ENCODE measurements at places on chromosomes 4 and X.
A peak's percentile ranks its signal among the peaks of the same experiment; 100 is the strongest.

DNA sequence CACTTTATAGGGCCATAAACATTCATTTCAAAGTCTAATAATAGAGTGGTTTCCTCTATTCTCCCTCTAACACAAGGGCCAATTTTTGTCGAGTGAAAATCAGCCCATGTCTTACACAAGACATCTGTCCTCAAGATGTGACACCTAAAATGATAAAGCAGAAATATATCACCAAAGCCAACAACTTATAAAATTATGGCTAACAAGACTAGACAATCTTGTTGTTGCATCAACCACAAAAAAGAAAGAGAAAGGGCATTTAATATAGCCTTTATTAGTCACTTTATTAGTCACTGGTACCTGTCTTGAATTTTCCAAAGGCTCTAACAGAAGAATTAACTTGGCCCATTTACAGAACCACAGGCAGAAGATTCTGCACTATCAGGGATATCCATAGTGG lies 161.6 kb downstream of the SMIM20 start:
- DNase-seq: no peak

DNA sequence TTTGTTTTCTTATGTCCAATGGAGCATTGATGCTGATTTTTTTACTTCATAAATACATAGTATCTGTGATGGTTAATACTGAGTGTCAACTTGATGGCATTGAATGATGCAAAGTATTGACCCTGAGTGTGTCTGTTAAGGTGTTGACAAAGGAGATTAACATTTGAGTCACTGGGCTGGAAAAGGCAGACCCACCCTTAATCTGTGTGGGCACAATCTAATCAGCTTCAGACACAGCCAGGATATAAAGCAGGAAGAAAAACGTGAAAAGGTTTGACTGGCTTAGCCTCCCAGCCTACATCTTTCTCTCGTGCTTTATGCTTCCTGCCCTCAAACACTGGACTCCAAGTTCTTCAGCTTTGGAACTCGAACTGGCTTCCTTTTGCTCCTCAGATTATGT lies 230.6 kb upstream of the SPRY1 start:
- no peak for DNase-seq

GRCh38 chr4:82645936-82646565 lies 84.3 kb upstream of the TMEM150C start:
- no peak for DNase-seq

- peak; percentile 44 for DNase-seq
These were observed 964 bp upstream of the HMGB2 start for GRCh38 chr4:173334891-173335752.

- DNase-seq: no peak
These were observed 6.3 kb downstream of the RAP1GDS1 start for GRCh38 chr4:98267498-98267897.

DNA sequence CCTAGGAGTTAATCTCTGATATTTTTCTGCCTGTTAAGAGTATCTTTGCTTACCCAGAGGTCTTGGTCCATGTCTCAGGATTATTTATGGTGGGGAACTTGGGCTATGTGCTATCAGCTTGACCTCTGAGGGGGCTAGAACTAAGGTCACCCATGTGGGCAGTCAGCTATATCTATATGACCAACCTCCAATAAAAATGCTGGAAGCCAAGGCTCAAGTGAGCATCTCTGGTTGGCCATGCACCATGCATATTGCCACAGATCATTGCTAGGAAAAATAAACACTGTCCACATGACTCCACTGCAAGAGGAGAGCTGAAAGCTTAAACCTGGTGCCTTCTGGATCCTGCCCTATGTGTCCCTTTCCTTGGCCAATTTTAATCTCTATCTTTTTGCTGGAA lies 196.5 kb upstream of the SLC7A11 start:
- DNase-seq: no peak

DNA sequence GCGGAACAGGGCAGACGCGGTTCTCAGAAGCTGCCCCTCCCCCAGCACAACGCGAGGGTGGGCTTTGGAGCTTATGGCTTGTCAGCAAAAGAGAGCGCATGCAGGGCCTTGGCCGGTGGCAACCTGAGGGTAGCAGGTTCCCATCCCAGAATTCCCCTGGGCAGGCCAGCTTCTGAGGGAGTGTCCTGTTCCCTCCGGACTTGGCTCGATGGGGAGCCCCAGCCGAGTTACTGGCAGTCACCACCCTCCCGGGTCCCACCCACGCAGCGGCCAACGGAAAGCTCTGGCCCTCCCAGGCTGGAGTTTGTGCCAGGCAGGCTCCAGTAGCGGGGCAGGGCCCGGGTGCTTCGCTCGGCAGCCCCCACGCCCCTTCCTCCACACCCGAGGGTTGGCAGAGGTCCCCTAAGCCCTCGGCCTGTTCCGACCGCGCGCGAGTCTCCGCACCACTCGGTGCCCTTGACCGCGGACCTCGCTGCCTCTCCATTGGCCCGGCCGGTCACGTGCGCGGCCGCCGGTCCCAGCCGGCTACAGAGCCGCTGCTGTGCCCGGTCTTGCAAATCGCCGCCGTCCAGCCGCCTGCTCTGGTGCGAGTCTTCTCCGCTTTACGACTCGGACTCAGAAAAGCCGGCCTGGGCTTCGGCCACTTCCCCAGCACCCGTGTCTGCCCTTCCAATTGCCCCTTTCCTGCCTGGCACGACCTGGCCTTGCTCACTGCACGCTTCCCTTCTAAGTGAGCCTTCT lies 20.9 kb upstream of the MTM1 start:
- no peak for DNase-seq

DNA sequence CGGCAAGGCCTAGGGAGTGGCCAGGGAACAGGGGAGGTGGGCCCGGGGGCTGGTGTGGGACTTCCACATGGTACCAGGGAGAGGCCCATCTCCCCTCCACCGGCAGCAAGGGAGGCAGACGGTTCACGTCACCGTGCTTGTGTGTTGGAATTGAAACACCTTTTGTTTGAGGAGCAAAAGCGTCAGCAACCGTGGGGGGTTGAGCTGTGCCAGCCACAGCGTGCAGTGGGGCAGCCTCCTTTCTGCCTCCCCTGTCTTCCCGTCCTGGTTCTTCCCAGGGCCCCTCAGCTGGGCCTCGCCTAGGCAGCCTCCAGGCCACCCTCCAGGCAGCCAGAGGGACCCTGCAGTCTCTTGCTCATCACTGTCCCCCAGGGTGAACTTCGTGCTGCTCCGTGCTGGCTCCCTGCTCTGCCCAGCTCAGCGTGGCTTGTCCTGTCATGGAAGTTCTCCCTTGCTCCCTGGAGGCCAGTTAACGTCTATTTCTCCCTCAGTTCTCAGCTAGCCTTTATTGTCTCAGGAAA lies 32.1 kb upstream of the HGFAC start:
- no peak for DNase-seq

DNA sequence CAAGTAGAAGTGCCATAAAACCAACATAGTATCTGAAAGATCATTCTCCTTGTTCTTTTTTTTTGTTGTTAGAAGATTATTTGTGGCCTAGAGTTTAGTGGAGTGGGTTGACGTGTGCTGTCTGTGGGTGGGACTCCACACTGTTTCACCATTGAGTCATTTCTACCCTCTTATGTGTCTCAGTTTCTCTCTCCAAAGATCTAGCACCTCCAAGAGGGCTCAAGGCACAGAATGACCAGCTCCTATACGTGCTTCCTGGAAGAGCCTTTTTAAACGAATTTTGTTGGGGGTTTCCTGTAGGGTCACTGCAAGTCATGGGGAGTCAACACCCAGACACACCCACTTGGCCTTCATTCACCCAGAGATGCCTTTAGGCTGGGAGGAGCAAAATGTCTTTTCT lies 150.1 kb downstream of the KLF8 start:
- DNase-seq: no peak

DNA sequence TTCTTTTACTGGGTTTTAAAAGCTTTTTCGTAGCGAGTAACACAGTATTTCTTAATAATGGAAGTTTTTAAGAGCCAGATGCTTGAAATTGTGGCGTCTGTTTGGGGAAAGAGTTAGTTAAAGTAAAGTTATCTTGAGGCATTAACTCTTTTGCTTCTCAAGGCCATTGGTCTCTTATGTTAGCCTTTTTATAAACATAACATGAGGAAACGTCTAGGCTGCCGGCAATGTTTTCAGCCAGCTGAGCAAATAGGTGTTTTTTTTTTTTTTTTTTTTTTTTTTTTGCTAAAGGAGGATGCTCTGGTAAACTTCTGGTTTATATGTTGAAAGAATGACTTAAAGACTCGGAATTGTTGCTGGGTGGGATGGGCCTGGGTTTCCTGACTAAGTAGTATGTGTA lies 51.1 kb upstream of the RBMX start:
- no peak for DNase-seq

DNA sequence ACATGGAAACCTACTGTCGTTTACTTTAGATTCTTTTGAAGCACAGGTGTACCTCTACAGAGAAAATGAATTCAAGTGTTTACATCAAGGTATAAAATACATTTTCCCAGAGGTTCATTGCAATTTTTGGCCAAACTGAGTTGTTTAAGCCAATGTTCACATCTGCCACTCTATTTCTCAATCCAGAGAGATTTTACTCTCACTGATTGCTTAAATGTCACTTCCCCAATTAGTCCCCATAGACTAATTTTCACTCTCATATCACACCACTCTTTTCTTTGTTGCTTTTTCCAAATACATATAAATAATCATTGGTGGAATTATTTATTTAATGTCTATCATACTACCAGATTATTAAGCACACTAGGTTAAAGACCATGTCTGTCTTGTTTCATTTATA lies 271.8 kb downstream of the PPP3CA start:
- no peak for DNase-seq

- no peak for DNase-seq
These were observed 48.0 kb upstream of the IGFBP7 start for GRCh38 chr4:57158221-57158620.

DNA sequence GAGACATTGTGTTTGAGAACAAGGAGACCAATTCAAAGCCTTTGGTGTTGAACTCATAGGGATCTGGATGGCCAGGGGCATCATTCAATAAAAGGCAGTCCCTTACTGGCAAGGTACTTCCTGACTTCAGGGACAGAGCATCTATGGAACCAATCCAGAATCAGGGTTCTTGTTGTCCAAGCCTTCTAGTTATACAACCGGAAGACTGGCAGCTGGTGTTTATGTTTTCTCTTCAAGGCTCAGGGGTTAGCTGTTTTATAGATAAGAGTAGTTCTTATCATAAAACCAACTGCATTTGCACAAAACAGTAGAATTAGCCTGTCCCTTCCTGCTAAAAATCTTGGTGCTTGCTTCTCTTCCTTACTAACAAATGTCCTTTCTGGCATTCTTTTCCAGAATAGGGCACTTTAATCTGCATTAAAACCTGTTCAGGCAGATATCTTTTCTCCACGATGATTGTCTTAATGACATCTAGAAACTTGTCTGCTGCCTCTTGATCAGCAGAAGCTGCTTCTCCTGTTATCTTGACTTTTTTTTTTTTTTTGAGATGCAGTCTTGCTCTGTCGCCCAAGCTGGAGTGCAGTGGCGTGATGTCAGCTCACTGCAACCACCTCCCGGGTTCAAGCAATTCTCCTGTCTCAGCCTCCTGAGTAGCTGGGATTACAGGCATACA lies 38.4 kb upstream of the ARHGEF6 start:
- DNase-seq: no peak
